ENCODE measurements at places on chromosomes 11 and 22.

DNA sequence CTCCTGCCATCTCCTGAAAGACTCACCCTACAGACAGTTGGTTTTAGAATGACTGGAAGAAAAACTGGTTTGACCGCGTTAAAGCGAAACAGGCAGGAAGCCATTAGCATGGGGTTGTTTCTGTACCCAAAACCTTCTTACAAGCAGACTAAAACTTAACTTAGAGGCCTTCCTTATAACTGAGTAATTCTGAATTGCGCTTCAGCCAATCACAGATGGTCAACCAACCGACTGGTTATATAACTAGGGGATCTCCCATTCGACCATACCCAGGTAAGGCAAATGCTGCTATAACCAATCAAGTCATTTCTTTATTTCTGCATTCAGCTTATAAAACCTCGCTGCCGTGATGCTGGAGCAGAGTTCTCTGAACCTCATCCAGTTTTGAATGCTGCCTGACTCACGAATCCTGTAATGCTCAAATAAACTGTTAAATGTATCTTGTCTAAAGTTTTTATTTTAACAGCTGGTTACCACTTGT, 87.8 kb upstream of the DRD2 start:
- no peak for DNase-seq

GRCh38 chr11:66720223-66720898, 8.7 kb downstream of the SPTBN2 start:
- no peak for DNase-seq

DNA sequence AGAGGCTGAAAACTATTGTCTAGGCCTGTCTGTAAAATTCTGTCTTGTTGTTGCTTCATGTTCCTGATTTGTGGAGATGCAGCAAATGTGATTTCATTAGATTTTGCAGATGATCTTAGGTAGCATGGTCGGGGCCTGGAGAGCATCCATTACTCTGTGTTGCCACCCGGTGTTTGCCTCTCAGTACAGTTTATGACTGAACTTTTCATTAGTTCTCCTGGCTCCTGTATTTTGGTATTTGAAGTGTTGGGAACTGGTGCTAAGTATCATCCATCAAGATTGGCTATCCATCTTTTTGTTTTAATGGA, 7.7 kb downstream of the YWHAH start:
- no peak for DNase-seq

DNA sequence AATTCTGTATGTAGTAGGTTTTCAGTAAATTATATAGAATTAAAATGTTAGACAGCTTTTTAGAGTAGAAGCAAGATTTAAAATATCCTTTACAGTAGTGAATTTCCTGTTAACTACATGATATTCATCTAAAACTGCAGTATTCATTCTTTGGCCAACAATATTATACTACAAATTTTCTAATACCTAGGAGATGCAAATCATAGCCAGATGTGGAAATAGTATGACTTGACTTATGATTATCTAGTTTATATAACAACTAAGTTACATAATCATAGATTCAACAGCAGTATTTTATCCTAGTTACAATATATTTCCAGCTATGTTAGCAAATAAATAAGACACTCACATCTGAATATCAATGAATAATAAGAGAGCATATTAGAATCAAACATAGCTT, 163.2 kb downstream of the MSANTD4 start:
- no peak for DNase-seq
